Stimulated activated CD4-positive, alpha-beta T cell treated with anti-CD3 and anti-CD28 coated beads, Interleukin-4, amount 100 ng/mL, for 48 hours (primary cell): ENCODE measurements at places on chromosomes 2 and 18.

GRCh38 chr2:235523021-235523420 lies 29.2 kb downstream of the AGAP1 start:
- DNase-seq: no peak

- no peak for DNase-seq
Observed at GRCh38 chr2:234493796-234494195, 3.1 kb downstream of the ARL4C start.

- DNase-seq: no peak
Observed at GRCh38 chr2:11160731-11161455, 5.6 kb downstream of the SLC66A3 start.

DNA sequence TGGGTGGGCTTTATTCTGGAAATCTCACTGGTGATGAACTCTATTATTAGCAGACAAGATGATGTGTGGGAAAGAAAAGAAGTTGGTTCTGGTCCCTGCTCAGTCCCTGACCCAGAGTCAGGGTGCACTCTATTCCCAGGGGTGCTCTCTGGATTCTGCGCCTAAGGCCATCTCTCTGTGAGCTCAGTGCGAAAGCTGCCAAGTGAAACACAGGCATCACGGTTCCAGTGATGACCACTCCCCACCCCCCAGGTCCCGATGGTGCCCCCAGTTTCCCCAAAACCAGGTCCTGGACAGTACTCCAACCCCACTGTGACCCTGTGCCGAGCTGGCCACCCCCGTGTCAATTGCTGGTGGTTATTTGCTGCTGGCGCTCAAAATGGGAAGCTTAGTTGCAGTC lies 30.1 kb downstream of the RHOB start:
- no peak for DNase-seq

GRCh38 chr18:73758446-73758845 lies 389.2 kb downstream of the FBXO15 start:
- DNase-seq: no peak

GRCh38 chr2:8806885-8807704 lies 30.3 kb downstream of the KIDINS220 start:
- no peak for DNase-seq

GRCh38 chr2:11414372-11415124 lies 51.4 kb downstream of the E2F6 start:
- no peak for DNase-seq

DNA sequence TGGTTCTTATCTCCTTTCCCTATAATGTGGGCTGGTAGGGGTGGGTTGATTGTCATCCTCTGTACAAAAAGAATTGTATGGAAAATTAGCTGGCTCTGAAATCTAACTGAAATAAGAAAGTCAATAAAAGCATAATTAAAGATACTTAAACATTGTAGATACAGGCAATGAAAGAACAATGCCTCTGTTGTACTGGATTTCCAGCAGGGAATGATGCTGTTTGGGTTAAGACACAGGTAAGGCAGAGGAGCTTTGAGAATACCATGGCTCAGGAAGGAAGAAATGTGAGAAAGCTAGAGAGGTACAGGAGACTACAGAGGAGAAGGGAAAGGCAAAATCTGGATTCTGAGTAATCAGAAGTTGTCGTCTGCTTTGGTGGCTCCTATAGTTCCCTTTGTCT lies 10.1 kb downstream of the DTNA start:
- DNase-seq: no peak

DNA sequence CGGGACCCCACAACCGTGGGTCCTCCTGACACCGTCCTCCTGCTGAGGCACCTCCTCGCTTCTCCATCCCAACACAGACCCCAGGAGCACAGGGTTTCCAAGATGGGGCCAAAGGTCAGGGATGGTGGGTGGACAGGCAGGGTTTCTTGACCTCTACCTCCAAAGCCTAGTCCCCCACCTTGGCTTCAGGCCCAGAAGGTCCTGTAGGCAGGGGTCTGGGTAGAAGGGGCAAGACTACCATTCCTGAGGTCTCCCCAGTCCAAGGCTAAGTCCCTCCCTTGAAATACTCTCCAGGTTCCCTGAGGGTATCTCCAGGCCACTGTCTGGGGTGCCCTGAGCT lies 7.1 kb downstream of the CYP26B1 start:
- no peak for DNase-seq

- no peak for DNase-seq
Observed at GRCh38 chr2:150585221-150585971, 97.9 kb upstream of the RND3 start.

DNA sequence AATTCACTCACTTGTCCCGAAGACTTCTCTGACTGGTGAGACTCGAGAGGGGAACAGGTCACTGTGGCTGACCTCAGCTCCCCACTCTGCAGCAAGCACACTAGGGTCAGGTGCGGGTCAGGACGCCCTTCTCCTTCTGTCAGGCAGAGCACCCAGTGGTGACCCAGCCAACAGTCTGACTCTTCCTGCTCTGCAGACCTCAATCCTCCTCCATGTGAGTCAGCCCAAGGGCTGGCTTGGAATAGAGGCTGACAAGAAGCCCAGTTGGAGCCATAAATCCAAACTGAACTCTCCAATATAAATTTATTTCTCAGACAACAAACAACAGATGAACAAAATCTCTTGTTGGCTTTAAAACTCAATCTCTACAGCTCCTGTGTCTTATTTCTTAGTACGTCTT lies 253.1 kb downstream of the SH3BP4 start:
- no peak for DNase-seq

- DNase-seq: no peak
Observed at GRCh38 chr2:150449856-150450255, 37.6 kb downstream of the RND3 start.

DNA sequence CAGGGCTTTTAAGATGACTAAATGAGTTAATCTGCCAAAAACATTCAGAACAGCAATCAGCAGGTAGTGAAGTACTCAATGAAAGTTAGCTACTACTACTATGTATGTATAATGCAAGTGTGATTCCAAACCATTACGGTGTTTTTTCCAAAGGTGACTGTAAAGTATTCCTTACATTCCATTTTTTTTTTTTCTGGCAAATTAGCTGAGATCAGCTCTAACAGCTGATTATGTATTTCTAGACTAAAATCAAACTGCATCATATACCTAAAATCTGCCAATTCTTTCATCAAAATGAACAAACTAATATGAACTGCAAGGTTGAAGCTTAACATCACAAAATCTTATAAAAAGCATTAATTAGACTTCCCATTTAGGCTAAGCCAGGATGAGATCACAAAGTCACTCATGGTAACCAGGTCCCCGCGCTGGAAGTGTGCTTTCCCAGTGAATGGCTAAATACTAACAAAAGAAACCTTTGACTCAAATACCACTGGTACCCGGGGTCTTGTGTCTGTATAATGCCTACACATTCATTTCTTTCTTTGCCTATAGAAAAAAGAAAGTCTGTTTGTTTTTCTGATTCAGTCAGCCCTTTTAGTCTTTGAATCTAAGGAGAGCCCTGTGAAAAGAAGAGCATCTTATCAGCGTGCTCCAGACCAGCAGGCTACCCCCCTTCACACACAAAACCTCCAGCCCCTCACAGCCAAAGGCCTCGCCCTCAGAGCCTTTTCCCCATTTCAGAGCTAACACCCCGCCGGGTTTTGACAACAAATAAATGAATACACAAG lies 88.3 kb downstream of the RBMS1 start:
- no peak for DNase-seq

GRCh38 chr2:23423062-23423872 lies 38.3 kb downstream of the KLHL29 start:
- DNase-seq: no peak

GRCh38 chr2:2788076-2788475 lies 457.0 kb upstream of the MYT1L start:
- no peak for DNase-seq

DNA sequence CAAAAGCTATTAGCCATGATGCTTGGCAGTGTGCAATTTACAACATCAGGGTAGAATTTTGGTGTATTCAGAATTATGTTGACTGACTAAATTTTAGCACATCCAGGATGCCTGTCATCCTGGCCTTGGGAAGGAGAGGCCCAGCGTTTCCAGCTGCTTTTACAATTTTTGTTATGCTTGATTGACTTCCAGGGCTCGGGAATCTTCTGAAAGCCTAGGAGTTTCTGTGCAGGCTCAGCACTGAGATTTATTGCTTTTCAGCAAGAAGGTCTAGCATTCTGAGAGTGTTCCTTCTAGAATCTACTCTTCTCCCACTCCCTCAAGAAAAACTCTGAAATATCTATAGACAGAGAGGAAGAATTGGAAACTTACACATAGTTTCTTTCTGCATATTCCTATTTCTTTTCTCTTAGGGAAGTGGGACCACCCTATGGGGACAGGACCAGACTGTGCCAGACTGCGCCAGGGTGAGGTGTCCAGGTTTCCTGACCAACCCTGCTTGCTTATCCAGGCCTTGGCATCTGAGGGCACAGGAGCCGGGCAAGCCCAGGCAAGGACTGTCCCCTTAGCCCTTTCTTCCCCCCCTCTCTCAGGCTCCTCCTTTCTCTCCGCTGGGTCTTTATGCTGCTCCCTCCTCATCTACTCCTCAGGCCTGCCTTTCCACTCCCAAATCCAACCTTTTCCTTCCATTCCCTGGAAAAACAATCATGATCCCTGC lies 26.9 kb downstream of the MAIP1 start:
- no peak for DNase-seq

- DNase-seq: no peak
Observed at GRCh38 chr2:207746131-207746530, 23.6 kb downstream of the FZD5 start.

GRCh38 chr2:25743132-25743830 lies 69.9 kb upstream of the DTNB start:
- no peak for DNase-seq

DNA sequence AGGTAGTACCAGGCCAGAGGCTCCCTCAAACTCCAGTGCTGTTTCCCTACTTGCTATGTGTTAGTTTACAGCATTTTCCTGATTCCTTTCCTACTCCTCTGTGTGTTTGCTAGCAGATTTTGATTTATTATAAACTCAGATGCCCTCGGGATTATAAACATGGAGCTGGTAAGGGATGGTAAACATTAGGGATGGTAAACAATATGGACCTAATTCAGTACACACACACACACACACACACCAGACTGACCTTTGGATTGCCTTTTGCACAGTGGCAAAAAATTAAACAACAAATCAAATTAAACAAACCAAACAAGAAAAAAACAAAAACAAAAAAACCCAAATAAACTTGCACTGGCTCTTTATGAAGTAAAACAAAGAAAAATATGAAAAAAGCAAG lies 55.4 kb upstream of the ACVR1 start:
- DNase-seq: no peak

- DNase-seq: no peak
Observed at GRCh38 chr2:85340034-85340892, 12.5 kb upstream of the TGOLN2 start.
